ENCODE measurements at places on chromosomes 11 and 22.

DNA sequence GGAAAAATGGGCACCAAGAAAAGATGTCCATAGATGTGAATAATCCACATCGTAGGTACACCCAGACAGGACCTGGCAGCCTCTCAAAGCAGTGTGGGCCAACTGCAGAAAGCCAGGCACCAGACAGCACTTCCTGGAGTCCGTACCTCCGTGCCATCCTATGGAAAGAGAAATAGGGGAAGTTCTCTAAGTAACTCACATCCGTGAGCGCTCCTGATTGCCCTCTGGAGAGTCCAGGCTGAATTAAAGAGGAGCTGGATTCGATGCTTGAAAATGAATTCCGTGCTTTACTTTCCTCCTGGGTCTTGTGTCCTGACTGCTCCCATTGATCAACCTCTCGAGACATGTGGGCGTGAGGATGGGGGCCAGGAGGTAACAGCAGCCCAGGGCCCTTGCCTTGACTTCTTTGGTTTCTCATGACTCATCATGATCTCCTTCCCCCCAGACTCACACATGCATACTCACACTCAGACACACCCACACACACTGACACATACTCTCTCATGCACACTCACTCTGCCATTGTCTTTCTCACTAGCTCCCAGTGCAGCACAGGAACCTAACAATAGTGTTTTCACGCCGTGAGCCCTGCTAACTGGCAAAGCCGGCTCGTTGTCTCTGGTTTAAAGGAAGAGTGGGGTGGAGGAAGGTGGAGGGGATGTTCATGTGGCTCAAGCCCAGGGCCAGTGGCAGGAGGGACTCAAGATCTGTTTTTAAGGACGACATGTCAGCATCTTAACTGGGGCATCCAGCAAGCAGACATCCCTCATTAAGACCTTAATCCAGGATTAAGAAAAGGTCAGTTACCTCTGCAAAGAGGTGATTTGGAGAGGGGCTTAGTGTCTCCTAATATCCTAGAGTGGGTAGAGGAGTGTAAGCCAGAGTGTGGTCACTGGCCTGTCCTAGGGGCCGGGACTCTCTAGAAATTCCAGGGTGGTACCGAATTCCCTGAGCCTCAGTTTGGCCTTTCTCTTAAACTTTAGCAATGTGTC is 104.2 kb downstream of the SCN3B start:
- DNase-seq, result no peak

GRCh38 chr22:37184816-37185541 is 3.1 kb downstream of the C1QTNF6 start:
- peak; percentile 53 for DNase-seq

DNA sequence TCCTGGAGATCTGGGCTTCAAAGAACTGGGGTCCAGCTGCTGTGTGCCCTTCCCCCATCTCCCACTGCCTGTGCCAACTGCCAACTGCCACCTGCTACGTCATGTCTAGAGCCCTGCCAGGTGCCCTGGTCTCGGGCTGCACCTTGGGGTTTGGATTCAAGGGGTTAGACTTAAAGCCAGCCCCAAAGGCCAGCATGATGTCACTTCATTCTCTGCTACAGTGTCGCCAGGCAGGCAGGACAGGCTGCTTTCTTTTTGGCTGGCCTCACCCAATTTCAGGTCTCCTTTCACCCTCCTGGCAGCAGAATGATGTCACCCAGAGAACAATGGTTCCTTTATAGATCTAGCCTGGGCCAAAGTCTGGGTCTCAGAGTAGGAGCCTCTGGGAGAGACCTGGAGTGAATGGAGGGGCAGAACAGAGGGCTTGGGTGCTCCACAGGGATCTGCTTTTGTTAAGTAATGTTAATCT is 79.5 kb upstream of the CRYBB3 start:
- peak; percentile 67 for DNase-seq

- DNase-seq, result no peak
Observed at GRCh38 chr22:27318516-27318915, 483.0 kb downstream of the MN1 start.

- DNase-seq, result no peak
Observed at GRCh38 chr11:66495401-66495854, 15.0 kb upstream of the BBS1 start.

DNA sequence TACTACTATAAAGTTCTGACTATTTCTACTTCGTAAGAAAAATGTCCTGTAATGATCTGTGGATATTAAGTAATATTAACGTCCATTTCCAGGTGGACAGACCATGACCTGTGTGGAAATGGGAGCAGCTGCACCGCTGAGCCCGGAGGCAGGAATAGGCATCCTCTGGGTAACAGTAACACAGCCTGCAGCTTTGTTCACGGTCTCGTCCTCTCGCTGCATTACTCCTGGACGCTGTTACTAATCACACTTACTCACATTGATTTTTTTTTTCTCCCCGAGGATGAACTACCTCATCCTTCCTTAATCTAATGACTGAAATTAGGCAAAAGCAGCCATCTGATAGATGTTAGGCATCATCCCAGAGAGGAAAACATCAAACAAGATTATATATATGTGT is 345.7 kb upstream of the NARS2 start:
- no peak for DNase-seq

GRCh38 chr11:115765803-115766239 is 261.6 kb upstream of the CADM1 start:
- DNase-seq, result no peak

Measured in upper lobe of right lung (tissue), 1 donor.